COR-L47 (cell line): ENCODE measurements at places on chromosomes 4 and X.

GRCh38 chr4:3116955-3117354 is 42.5 kb downstream of the HTT start:
- no peak for DNase-seq

- peak; percentile 91 for DNase-seq
These were observed 5.5 kb downstream of the MPP1 start for GRCh38 chrX:154799556-154800348.

- no peak for DNase-seq
These were observed 60.0 kb downstream of the SMC1A start for GRCh38 chrX:53362449-53362848.

GRCh38 chr4:83362492-83363329 is 28.1 kb upstream of the HPSE start:
- peak; percentile 2 for DNase-seq

- no peak for DNase-seq
These were observed 1502.1 kb upstream of the ADGRL3 start for GRCh38 chr4:59698041-59698440.

DNA sequence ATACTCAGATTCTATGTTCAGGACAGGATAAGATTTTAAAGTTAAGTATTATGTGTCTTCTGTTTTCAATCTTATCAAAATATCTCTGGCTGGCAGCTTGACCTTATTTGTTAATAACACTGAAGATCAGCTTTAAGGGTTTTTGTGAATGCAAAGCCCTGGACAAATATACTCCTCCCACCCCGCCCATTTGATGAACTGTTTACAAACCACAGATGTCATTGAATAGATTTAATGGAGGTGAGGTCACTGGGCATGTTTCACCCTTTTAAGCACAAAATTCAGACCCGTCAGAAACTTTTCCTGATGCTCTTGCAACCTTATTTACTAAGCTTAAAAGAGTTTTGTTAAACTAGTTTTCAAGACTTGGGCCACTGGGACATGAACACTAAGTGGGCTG is 10.1 kb upstream of the CXCL8 start:
- no peak for DNase-seq
